ENCODE measurements at places on chromosomes 7 and 10.

- DNase-seq = peak; percentile 74
Measured at GRCh38 chr10:21329995-21330627, 195.4 kb downstream of the SKIDA1 start.

DNA sequence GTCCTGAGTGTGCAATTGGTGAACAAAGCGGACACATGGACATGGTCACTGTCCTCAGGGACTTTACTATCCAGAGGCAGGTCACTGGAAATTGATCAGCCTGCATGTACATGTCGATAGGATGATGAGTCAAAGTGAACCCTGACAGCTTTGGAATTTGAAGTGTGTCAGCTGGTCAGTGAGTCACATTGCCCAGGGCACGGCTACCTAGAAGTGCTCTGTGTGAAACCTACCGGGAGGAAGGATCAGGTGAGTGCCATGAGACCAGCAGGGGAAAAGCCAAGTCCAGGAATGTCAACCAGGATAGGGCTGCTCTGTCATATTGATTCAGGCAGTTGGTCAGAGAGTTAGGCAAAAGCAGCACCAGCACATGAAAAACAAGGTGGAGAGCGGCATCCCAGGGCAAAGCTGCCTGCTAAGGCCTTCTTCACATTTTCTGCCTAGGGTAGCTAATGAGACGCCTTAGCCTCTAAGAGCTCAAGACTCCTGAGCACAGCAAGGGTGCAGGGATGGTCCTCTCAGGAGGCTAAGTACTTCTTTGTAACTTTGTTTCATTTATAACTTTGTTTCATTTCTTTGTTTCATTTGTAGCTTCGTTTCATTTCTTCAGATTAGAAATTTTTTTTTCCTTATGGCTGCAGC, 19.4 kb upstream of the PDCD4 start:
- DNase-seq = no peak

DNA sequence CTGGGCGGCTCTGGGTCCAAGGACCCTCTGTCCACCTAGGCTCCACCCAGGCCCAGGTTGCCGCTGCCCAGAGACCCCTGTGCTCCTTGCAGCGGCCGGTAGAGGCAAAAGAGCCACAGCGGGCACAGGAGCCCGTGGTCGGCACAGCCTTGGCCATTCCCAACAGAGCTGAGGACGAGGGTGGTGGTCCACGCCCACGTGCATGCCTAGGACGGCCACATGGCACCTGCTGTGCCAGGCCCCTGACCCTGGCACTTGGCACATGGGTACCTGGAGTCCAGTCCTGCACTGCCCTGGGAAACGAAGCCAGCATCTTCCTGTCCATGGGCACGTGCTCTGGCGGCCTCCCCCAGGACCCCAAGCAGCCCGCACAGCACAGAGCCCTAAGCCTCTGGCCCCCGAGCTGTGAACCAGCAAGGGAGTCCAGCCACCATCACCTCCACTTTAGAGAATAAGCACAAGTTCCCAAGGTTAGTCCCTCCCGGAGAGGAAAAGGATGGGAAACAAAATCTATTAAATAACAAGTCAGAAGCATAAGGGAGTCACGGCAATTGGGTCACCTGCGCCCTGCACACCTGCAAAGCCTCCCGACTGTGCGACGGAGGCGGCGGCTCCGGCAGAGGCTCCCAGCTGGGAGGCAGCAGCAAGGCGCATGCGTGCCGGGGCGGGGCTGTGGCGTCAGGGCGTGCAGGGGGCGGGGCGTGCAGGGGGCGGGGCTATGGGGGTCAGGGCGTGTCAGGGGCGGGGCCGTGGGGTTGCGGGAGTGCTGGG, 59.1 kb downstream of the STK32C start:
- DNase-seq = no peak

- peak; percentile 32 for DNase-seq
Measured at GRCh38 chr10:45249978-45250693, 65.3 kb downstream of the OR13A1 start.

- peak; percentile 78 for DNase-seq
Measured at GRCh38 chr10:27618906-27619305, 114.8 kb downstream of the RAB18 start.

- no peak for DNase-seq
Measured at GRCh38 chr7:2109251-2109872, 123.4 kb downstream of the MAD1L1 start.

- no peak for DNase-seq
Measured at GRCh38 chr10:707456-707855, 18.0 kb upstream of the DIP2C start.

GRCh38 chr7:140674356-140674800, 1.6 kb downstream of the ADCK2 start:
- no peak for DNase-seq

DNA sequence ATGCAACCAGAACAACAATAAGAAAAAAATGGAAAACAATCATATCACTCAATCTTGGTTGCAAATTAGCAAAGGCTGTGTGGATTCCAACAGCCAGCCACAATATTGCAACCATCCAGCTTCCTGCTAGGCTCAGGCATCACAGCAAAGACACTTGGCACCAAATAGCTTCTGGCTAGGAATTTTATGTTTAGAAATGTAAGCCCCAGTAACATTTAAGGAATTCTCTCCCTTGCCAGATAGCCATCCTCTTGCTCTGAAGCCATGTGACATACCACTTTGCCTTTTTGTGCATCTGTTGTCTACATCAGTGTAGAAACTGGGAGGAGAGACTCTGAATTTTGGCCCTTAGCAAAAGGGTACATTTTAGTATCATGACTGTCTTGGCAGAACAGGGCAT, 22.2 kb downstream of the MKX start:
- DNase-seq = peak; percentile 95

GRCh38 chr10:42866115-42866995, 83.8 kb downstream of the BMS1 start:
- peak; percentile 5 for DNase-seq

DNA sequence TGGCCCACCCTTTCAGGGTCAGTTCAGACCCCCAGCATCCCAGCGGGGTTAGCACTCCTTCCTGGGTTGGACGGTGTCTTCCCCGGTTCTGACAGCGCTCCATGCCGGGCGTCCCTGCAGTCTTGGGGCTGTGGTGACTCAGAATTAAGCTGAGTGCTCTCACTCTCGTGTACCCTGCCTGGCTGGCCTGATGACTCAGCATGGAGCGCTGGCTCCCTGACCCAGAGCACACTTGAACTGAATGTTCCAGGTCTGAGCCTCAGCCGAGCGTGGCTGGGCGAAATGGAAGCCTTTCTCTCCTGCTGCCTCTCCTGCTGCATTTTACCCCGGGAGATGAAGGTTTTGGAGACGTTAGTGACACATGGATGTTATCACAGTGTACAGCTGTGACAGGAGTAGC, 7.1 kb downstream of the BAG3 start:
- peak; percentile 63 for DNase-seq

GRCh38 chr7:20216406-20217036, 663 bp downstream of the MACC1 start:
- no peak for DNase-seq

DNA sequence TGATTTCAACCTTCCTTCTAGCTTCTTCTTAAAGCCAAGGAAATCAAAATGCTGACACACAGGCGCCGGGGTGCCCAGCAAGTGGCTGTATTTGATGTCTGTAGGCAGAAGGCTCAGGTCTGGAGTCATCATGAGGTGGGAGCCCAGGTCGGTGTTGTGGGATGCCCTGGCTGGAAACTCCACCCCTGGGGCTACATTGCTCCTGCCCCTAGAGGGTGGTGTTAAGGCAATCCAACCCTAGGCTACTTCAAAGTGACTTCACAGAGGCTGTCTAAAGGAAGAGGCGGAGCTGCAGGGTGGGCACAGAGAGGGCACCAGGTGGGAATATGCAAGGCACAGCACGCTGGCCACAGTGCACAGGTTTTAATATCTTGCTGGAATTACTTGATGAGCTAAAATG, 200.9 kb downstream of the ADAM12 start:
- DNase-seq = no peak
